ENCODE measurements at places on chromosomes 4 and X. TPM values are rescaled to one million over a fixed set of nuclear protein-coding genes. Genes with fewer than 3 reads are reported as not detected.
A peak's percentile ranks its signal among the peaks of the same experiment; 100 is the strongest.

DNA sequence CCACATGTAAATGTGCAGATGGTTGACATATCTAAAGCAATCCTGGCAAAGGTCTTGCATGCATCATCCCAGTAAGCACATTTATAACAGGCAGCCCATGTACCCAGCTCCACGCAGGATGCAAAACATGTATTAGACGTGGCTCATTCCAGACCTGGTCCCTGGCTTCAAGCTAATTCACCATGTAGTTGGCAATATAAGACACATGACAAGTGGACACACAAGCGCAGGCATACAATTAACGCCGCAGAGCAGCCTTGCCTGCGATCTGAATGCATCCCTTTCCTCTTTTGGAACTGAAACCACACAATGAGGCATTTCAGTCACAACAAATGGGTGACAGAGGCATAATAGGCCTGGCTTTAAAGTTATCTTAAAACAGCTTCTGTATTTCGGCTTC, 114.5 kb upstream of the TRIM2 start:
- DNase-seq = no peak

GRCh38 chrX:153609917-153610835, 11.2 kb upstream of the CCNQ start:
- DNase-seq = peak; percentile 52

DNA sequence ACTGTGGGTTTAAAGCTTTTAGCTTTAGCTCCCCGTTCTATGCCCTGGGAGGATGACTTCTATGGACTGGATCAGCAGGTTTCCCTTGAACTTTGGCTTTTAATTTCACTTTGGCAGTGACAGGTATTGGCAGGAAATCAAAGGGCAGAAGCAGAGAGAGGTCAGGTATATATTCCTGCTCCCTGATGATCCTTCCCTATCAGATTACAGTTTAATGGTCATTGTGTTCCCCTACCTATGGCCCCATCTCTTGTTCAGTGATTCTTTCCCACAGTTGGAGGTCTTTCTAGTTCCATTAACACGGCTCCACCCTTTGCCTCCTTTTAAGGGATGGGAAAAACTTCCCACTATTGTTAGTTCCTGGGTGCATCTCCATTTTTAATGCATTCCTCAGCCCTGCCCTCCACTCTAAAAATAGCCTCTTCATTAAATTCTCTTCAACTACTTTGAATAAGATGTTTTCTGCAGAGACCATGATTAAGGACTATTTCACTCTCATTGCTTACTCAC, 107.8 kb upstream of the TMEM47 start:
- no peak for DNase-seq

DNA sequence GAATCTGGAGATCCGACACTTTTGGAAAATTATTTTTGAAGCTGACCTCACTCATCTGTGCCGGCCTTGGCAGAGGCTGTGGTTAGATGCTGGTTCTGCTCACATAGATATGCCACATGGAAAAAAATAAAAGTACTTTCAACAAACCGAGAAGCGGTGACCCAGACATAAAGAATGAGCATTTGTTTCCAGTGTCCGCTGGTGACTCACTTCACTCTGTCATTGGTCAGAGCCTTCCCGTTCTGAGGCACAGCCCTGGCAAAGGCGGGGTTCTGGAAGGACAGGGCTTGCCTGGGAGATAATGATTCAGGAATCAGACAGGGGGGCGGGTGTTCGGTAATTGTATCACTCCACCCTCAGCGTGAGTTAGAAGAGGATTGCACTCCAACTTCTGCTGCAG, 172.4 kb upstream of the MXRA5 start:
- peak; percentile 96 for DNase-seq

GRCh38 chrX:46298821-46299220, 246.4 kb downstream of the ZNF674 start:
- no peak for DNase-seq

DNA sequence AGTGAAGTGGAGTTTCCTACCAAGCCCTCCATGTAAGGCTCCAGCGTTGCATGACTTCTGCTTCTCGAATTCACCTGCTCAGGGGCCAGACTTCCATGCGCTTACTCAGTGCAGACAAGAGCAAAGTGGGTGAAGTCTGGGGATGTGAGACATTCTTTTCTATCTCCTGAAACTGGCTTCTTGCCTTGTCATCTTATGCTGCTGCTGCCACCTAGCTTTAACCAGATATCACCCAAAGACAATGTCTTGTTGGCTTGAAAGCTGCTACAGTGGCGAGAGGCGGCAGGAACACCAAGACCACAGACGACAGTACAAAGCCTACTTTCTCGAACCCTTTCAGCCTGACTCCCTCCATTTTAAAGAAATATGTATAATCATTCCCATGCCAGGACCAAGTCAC, 103.6 kb upstream of the ADGRG2 start:
- peak; percentile 58 for DNase-seq

DNA sequence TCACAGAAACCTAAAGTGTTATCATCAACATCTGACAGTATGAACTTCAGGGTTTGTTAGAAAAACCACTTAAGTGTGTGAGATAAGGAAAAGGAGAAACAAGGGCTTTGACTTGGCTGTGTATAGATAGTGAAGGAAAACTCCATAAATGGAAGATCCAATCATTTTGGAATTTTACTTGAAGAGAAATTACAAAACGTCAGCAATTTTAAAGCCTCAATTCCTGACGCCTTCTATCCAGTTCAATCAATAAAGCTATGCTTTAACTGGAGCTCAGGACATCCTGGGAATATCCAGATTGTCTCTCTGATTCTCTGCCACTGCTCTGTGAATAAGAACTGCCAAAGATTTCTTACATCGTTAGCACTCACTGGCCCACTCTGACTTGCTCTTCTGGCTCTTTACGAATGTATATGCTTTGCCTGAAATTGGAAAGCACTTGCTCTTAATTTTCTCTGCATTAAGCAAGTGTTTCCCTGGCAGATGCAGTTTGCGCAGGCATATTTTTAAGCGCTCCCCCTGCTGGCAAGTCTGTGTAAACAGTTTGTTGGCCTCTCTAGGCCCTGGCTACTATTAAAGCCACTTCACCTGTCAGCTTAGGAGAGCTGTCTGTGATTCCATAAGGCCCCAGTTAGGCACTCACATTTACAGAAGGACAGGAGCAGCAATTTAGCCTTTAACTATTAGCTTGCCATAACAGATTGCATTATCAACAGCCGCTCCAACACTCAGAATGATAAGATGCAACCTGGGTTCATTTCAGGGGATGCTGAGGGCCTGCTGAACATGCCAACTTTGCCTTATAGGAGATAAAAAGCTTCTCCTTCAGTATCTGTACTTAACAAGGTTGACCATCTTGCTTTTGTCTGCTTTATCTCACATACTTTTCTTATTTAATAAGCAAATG, 251.4 kb upstream of the DDX53 start:
- DNase-seq = peak; percentile 47

GRCh38 chr4:132646186-132646585, 502.9 kb upstream of the PCDH10 start:
- DNase-seq = peak; percentile 15

DNA sequence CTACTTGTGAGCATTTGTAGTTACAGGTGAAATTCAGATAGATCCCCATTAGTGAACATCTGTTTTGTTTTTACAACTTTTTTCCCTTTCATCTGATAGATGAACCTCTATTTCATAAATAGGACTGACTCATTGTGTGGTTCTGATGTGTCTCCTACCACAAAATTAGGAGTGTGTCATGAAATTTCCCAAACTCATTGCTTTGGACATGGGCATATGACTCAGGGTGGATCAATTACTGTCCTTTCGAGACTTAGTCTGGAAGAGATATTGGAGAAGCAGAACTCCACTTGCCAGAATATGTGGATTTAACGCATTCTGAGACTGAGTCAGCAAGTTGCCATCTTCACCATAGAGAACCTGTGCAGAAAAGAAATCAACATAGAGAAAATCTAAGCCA, 53.5 kb upstream of the PCDH10 start:
- DNase-seq = no peak

DNA sequence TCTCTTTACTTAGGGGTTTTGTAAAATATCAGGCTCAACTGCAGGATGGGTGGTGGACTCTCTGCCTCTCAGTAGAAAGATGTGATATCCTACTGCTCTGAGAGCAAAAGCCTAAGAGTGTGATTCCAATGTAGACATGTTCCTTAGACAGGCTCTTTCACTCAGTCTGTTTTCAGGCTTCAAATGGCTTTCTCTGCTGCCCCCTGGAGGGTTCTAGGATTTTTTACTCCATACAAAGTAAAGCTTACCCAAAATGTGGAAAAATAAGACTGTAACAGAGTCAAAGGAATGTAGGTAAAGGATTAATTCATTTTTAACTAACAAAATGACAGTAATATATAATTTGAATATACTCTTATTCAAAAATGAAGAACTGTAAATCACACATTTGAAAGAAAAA, 32.1 kb downstream of the ZGRF1 start:
- DNase-seq = peak; percentile 44

DNA sequence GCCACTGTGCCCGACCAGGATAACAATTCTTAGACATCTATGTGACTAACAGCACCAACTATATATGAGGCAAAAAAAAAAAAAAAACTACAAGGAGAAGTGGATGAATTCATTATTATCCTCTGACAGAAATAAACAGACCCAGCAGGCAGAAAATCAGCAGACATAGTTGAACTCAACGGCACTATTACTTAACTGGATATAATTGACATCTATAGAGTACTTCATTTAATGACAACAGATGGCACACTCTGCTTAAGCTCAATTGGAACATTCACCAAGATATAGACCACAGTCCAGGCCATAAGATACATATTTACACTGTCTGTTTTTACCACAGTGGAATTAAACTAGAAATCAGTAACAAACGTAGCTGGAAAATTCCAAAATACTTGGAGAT, 13.3 kb downstream of the CLDN22 start:
- DNase-seq = no peak

DNA sequence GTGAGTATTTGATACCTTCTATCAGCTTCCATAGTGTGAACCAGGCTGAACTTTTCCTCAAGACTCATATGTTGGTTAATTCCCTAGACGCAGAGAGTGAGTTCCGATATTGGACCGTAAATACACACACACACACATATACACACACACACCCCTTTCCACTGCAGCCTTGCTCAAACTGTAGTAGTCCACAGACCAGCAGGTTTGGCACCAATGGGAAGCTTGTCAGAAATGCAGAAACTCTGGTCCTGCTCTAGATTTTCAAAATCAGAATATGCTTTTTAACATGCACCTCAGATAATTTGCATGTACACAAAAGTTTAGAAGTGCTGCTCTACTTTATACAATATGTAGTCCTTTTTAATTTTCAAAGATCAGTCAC, 27.6 kb upstream of the ZNF280C start:
- no peak for DNase-seq

DNA sequence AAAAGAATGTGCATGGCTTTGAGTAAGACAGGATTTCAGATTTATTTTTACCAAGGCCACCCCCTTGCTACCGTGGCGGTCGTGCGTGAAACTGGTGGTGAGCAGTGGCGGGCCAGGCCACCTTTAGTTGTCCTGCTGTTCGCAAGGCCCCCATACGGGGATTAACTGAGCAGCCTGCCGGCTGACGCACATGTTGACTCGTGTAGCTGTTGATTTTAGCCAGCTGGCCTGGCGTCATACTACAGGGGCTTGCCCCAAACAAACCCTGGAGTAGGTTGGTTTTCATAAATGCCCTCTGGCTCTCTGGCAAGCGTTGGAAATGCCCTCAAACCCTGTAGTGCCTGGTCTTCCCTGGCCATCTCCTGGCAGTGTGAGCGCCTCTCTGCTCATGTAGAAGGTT, 28.4 kb downstream of the WFS1 start:
- DNase-seq = no peak

DNA sequence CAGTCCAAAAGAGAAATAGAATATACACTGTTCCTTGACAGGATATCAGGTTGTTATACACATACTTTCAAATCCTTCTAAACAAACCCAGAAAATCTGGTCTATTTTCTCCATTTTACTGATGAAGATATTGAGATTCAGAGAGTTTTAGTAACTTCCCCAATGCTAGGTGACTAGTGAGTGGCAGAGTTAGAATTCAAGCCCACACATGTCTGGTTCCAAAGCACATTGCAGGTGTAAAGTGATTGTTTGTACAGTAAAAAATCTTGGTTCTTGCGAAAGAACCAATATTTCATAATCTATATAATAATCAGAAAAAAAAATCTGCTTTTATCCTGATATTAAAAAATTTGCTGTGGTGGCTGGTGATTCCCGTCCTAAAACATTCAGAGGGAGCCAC, 39.5 kb upstream of the EMCN start:
- no peak for DNase-seq

DNA sequence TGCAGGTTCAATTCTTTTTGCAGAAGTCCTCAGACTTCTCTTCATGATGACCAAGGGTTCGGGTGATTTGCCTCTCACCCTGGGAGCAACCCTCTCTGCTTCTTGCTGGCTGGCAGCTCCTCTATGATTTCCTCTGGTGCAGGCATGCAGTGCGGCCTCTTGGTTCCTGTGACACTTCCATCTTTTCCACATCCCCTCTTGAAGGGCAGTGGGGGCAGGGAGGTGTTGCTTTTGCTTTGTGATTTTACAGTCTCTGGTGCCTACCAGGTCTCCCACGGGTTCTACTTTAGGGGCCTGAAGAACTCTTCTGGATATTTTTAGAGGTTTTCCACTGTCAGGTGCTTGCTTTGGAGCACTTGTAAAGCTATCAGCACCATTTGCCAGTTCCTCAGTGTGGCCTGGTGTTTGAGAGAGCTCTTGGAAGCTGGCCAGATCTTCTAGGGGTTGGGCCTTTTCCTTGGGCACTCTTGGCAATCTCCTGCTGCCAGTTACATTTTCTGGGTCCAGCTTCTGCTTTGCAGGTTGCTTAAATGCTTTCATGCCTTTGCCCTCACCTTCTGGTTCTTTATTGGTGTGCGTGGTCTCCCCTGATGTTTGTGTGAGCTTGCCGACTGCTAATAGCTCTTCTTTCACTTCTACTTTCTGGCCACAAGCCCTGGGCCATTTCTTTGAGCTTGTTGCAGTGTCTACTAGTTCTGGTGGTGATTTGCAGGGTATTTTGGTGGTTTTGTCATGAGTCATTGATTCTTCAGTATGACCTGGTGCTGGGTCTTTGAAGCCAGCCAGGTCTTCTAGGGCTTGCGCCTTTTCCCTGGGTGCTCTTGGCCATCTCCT, 11.5 kb upstream of the CHST7 start:
- no peak for DNase-seq

- peak; percentile 75 for DNase-seq
These were observed 66.1 kb upstream of the HGFAC start for GRCh38 chr4:3375688-3376087.

- no peak for DNase-seq
These were observed 557 bp downstream of the PIGG start for GRCh38 chr4:499567-499966.

- peak; percentile 3 for DNase-seq
These were observed 34.8 kb downstream of the OSTC start for GRCh38 chr4:108685036-108685686.

GRCh38 chr4:163748449-163748848, 254.0 kb downstream of the TMA16 start:
- peak; percentile 10 for DNase-seq

DNA sequence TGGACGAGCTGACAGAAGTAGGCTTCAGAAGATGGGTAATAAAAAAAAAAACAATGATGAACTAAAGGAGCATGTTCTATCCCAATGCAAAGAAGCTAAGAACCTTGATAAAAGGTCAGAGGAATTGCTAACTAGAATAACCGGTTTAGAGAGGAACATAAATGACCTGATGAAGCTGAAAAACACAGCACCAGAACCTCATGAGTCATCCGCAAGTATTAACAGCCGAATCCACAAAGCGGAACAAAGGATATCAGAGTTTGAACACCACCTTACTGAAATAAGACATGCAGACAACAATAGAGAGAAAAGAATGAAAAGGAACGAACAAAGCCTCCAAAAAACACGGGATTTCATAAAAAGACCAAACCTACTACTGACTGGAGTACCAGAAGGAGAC, 10.5 kb downstream of the NELFA start:
- DNase-seq = no peak

LINC00632 gene
- total RNA-seq = 0.48 TPM

NPNT gene
- total RNA-seq = 0.29 TPM

SSX4B gene
- not detected for total RNA-seq

SOWAHD gene
- total RNA-seq = not detected

FRMPD4 gene
- 0.48 TPM for total RNA-seq

Data from A172 (cell line).